ENCODE measurements at places on chromosomes 5 and 9. TPM values are rescaled to one million over a fixed set of nuclear protein-coding genes. Genes with fewer than 3 reads are reported as not detected.
A peak's percentile ranks its signal among the peaks of the same experiment; 100 is the strongest.

GRCh38 chr9:75891771-75892215, 1.3 kb downstream of the PCSK5 start:
- DNase-seq, result peak; percentile 25

DNA sequence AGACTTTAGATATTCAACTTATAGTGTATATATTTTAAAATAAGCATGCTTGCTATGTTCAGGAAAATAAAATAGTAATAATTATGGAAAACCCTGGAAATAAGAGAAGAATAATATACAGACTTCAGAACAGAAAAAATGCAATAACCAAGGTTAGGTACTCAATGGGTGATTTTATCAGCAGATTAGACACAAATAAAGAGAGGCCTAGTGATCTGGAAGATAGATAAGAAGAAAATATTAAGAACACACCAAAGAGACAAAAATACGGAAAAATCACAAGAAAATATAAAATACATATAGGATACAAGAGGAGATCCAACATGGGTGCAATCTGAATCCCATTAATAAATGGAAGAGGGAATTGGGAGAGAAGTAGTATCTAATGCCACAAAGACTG, 1348.5 kb upstream of the WWC1 start:
- no peak for DNase-seq

- no peak for DNase-seq
Observed at GRCh38 chr5:16994565-16994964, 58.5 kb upstream of the MYO10 start.

- no peak for DNase-seq
Observed at GRCh38 chr5:120096413-120096812, 367.7 kb upstream of the PRR16 start.

- no peak for DNase-seq
Observed at GRCh38 chr9:97954550-97954989, 16.6 kb upstream of the HEMGN start.

DNA sequence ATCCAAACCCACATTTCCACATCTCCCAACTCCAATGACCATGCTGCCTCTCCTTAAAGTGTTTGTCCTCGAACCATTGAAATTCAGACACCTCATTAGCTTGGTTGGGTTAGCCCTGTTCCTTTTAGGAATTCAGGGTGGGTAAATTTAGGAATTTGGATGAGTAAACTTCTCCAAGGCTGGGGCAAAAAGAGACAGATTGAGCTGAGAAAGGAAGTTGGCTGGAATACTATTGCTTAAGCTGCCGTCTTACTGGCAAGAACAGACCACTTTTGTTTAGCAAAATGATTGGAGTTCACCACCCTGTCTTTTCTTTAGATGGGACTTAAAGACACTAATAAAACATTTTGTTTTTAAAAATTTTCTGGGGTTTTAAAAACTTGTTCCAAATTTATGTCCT, 143.6 kb upstream of the GDNF start:
- DNase-seq, result no peak

- no peak for DNase-seq
Observed at GRCh38 chr9:133341369-133342068, 5.5 kb upstream of the SURF6 start.

DNA sequence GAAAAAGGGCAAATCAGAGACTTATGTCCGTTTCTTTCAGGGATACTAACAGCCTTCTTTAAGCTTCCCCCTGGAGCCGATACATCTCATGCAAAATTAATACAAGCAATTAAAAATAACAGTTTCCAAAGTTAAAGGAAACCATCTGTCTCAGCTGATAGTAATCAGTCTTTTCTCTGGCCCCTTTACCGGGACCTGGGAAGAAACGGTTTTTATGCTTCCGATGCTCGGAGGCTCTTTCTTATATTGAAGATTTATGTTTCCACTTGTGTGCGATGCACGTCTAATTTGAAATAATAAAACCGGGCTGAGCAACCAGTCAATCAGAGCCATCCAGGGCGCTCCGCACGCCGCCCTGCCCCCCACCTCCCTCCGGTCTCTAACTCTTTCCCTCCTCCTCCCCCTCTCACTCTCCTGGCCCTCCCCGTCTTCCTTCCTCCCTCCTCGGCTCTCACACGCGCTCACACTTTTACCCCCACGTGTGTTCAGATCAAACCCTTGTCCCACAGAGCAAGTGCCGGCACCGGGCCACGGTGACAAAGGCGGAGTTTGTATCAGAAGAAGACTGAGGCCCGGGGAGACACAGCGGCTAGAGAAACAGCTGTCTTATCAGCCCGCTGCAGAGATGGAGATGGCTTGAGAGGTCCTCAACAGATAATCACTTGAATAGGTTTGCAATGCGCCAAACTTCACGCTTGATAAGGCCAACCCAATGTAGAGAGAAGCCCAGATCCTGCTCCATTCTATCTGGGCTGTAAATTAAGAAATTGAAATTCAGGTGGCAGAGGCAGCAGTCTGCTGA, 5.1 kb upstream of the ELAVL2 start:
- DNase-seq, result no peak

GRCh38 chr5:163350083-163350482, 87.3 kb upstream of the CCNG1 start:
- DNase-seq, result no peak

Gene KCTD16
- polyA plus RNA-seq, result 0.08 TPM

Gene CDH10
- 0.26 TPM for polyA plus RNA-seq

Gene IL31RA
- 0.54 TPM for polyA plus RNA-seq

Gene ORM2
- 0.37 TPM for polyA plus RNA-seq

Gene ADRA1B
- polyA plus RNA-seq, result 0.92 TPM

Gene FABP6
- not detected for polyA plus RNA-seq

All from hindlimb muscle (tissue), 1 donor.